Activated CD8-positive, alpha-beta T cell treated with anti-CD3 and anti-CD28 coated beads, Interleukin-2, amount 10 ng/mL, durations not matched to agents 7 days and 5 days (primary cell): ENCODE measurements at places on chromosomes 5 and 9. TPM values are rescaled to one million over a fixed set of nuclear protein-coding genes. Genes with fewer than 3 reads are reported as not detected.
A peak's percentile ranks its signal among the peaks of the same experiment; 100 is the strongest.

GRCh38 chr5:3025392-3025791 lies 273.9 kb upstream of the IRX2 start:
- H3K27me3 ChIP-seq = no peaks in the 10 kb centered on the region
- no peak overlapping the region for H3K27ac ChIP-seq
- no peaks in the 10 kb centered on the region for H3K36me3 ChIP-seq
- no peak for DNase-seq
- no peak overlapping the region for H3K4me3 ChIP-seq

- no peak overlapping the region for H3K4me3 ChIP-seq
- H3K27me3 ChIP-seq = no peaks in the 10 kb centered on the region
- no peak for DNase-seq
- no peaks in the 10 kb centered on the region for H3K4me1 ChIP-seq
- H3K36me3 ChIP-seq = no peaks in the 10 kb centered on the region
- H3K27ac ChIP-seq = no peak overlapping the region
Observed at GRCh38 chr9:30235068-30235467, 2149.4 kb upstream of the ACO1 start.

- DNase-seq = no peak
- H3K36me3 ChIP-seq = peaks cover 40% of the 10 kb centered on the region
- H3K4me1 ChIP-seq = peaks cover 45% of the 10 kb centered on the region
- H3K27ac ChIP-seq = peak overlapping the region; percentile 13
Observed at GRCh38 chr5:175697846-175698245, 40.0 kb downstream of the HRH2 start.

- H3K4me1 ChIP-seq = no peaks in the 10 kb centered on the region
- no peaks in the 10 kb centered on the region for H3K27me3 ChIP-seq
- H3K36me3 ChIP-seq = no peaks in the 10 kb centered on the region
- H3K27ac ChIP-seq = no peak overlapping the region
- DNase-seq = no peak
- no peak overlapping the region for H3K4me3 ChIP-seq
Observed at GRCh38 chr5:60340965-60341471, 358.9 kb downstream of the DEPDC1B start.

DNA sequence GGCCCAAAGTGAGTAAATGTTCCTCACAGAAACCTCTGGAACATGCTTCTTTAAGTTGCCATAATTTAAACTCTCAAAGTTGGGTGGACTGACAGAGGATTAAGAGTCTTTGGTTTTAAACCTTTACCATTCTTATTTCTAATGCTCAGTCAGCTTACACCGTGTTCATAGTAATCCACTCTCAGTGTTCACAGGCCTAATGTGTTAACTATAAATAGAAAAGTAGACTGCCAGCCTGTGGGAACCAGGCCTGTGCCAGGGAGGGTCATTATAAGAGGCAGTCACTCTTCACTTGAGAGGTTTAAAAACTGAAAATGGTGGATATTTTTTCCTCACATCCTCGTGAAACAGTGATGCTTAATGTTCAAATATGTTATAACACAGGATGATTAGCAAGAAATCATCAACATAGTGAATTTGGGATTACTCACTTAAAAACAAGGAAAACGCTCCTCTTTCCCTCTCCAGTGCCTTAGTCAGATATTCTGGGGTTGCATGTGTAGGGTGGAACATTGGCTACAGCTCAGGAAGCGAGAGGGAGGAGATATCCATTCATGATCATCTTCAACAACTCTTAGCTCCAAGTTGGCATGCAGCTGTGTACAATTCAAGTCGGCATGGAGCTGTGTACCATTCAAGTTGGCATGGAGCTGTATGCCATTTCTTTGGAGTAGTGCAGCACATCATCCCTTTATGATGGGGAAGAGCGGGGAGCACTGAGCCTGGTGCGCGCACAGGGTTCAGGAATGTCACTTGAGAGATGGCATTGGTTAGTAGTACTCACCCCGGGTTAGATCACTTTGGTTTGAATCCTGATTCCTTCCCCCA lies 65.8 kb downstream of the KIAA1958 start:
- peaks cover 2% of the 10 kb centered on the region for H3K4me1 ChIP-seq
- H3K27me3 ChIP-seq = no peaks in the 10 kb centered on the region
- no peak for DNase-seq
- H3K36me3 ChIP-seq = peaks cover 3% of the 10 kb centered on the region

DNA sequence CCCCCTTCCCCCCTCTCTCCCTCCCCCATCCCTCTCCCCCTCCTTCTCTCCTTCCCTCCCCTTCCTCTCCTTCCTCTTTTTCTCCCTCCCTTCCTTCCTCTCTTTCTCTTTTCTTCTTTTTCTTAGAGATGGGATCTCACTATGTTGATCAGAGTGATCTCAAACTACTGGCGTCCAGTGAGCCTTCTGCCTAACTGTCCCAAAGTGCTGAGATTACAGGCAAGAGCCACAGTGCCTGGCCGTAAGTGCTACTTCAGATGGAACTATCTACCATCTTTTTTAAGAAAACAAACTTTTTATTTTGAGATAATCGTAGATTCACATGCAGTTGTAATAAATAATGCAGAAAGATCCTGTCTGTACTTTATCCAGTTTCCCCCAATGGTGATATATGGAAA lies 6.3 kb downstream of the RCL1 start:
- no peak overlapping the region for H3K27ac ChIP-seq
- DNase-seq = no peak
- H3K4me3 ChIP-seq = no peak overlapping the region
- H3K27me3 ChIP-seq = no peaks in the 10 kb centered on the region
- H3K36me3 ChIP-seq = peaks cover 12% of the 10 kb centered on the region

DNA sequence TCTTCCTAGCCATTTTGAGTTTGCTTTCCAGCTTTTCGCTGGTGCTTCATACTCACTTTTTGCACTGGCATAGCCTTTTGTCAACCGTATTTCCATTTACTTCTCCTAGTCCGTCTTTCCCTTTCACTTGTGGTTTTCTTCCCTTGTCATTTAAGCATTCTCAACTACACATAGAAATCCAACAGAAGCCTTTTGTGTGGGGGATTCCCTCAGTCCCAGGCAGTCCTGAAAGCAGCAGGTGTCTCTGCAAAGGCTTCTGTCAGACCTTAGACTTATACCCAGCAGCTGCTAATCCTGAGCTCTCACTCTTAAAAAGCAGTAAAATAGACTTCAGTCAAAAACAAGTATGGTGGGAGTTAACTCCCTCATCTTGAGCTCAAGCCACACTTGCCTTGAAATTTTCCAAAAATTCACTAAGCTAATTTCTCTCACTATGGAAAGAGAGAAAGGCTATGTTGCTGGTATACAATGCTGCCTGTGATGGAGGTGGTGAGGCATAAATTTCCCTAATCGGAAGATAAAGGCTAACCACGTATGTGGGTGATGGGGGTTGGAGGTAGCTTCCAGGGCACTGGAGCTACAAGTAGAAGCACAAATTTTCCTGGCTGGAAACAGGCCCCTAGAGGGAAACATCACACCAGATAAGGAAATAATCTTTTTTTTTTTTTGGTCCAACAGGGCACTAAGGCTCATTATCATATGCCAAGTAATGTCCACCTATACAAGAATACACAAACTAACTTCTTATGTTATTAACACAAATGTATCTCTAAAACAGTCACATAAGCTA lies 34.8 kb upstream of the IFNK start:
- H3K4me1 ChIP-seq = peaks cover 28% of the 10 kb centered on the region
- peaks cover 10% of the 10 kb centered on the region for H3K36me3 ChIP-seq
- H3K27ac ChIP-seq = no peak overlapping the region
- DNase-seq = no peak
- H3K27me3 ChIP-seq = no peaks in the 10 kb centered on the region
- no peak overlapping the region for H3K4me3 ChIP-seq

GRCh38 chr9:27671636-27672035 lies 98.4 kb upstream of the C9orf72 start:
- H3K27ac ChIP-seq = no peak overlapping the region
- H3K4me3 ChIP-seq = no peak overlapping the region
- no peak for DNase-seq
- H3K36me3 ChIP-seq = no peaks in the 10 kb centered on the region
- H3K27me3 ChIP-seq = peaks cover 4% of the 10 kb centered on the region

DNA sequence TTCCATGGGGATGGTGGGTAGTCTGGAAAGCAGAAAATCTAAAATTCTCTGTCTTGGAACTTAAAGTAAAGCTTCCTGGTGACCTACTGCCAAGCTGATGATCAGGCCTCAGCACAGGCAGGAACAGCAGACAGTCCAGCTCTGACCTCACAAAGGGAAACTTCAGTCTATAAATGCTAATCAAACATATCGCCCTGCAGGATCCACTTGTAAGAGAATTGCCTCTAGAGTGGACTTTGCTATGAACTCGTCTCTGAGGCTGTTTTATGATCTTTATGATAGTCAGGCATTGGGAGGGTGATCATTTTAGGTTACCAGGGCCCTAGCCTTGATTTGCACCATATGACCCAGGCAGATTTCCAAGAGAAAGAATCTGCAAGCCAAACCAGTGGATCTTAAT lies 67.6 kb upstream of the SELENOP start:
- DNase-seq = no peak
- H3K4me1 ChIP-seq = peaks cover 9% of the 10 kb centered on the region
- H3K4me3 ChIP-seq = no peak overlapping the region
- no peaks in the 10 kb centered on the region for H3K27me3 ChIP-seq

DNA sequence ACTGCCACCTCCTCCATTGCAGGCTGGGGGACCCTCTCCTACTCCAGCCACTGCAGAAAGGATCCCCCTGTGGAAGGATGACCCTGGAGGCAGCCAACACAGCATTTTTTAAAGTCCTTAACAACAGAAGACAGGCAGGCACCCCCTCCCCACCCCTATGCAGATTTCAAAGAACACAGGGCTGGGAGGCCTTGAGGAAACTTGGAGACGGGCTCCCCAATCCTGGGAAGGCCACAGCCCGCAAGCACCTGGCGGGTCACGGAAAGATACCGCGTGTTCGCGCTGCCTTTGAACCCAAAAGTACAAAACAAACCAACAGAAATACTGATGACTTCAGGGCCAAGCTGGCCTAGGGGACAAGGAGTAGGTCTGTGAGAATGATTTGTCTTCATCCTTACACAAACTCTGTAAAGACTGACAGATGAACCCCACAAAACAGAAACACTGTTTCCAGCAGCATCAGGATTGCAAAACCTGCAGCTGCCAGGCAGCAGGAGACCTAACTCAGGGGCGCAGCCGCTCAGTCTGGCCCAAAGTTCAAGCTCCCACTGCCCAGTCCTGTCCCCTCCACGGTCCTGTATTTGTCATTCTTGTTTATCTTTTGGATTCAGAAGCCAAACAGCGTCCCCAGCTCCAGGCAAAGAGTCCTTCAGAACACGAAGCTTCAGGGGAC lies 13.8 kb downstream of the VAV2 start:
- H3K4me1 ChIP-seq = no peaks in the 10 kb centered on the region
- no peak for DNase-seq
- no peaks in the 10 kb centered on the region for H3K36me3 ChIP-seq
- no peaks in the 10 kb centered on the region for H3K27me3 ChIP-seq
- no peak overlapping the region for H3K27ac ChIP-seq

GRCh38 chr9:6877671-6878161 lies 119.9 kb downstream of the KDM4C start:
- no peak overlapping the region for H3K27ac ChIP-seq
- no peaks in the 10 kb centered on the region for H3K27me3 ChIP-seq
- DNase-seq = no peak
- H3K4me1 ChIP-seq = peaks cover 10% of the 10 kb centered on the region
- H3K36me3 ChIP-seq = peaks cover 13% of the 10 kb centered on the region
- H3K4me3 ChIP-seq = no peak overlapping the region

- no peaks in the 10 kb centered on the region for H3K36me3 ChIP-seq
- H3K4me3 ChIP-seq = peak overlapping the region; percentile 16
- no peak overlapping the region for H3K27ac ChIP-seq
- peaks cover 17% of the 10 kb centered on the region for H3K4me1 ChIP-seq
- DNase-seq = no peak
Observed at GRCh38 chr5:61180886-61181285, 18.6 kb upstream of the SMIM15 start.

GRCh38 chr5:75933489-75933888 lies 149.7 kb upstream of the SV2C start:
- no peaks in the 10 kb centered on the region for H3K4me1 ChIP-seq
- DNase-seq = no peak
- no peak overlapping the region for H3K27ac ChIP-seq
- no peak overlapping the region for H3K4me3 ChIP-seq
- no peaks in the 10 kb centered on the region for H3K36me3 ChIP-seq

GRCh38 chr9:111559000-111559610 lies 34.1 kb downstream of the ZNF483 start:
- H3K36me3 ChIP-seq = no peaks in the 10 kb centered on the region
- no peaks in the 10 kb centered on the region for H3K27me3 ChIP-seq
- H3K4me3 ChIP-seq = no peak overlapping the region
- H3K4me1 ChIP-seq = no peaks in the 10 kb centered on the region

DNA sequence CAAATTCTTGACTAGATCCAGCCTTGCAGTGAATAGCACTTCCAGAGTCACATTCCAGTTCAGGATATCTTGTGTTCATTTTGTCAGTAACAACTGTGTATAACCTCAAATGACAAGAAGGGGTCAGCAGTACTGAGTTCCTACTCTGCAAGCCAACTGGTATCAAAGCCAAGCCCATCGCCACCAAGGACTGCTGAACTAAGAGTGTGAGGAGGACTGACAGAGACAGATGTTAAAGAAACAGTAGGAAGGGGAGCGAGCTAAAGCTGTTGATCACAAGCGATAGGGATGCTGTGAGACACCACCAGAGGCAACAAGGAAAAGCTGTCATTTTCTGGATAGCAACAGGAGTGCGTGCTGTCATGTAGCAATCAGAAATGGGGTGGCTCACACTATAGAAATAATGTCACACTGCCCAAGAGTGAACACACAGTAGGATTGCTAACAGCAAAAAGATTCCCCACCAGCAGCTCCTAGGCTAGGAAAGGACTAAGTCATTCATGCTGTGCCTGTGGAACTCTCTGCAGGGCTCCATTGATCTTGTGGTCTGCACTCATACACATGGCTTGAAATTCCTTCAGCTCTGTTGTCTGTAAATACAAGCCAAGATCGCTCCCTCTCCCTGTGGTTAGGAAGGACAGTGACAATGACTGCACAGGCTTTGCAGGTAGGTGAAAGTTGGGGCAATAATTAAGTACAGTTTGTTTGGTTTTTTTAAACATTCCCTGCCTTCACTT lies 658.6 kb downstream of the NR2F1-AS1 start:
- H3K4me3 ChIP-seq = no peak overlapping the region
- no peaks in the 10 kb centered on the region for H3K36me3 ChIP-seq
- H3K27me3 ChIP-seq = no peaks in the 10 kb centered on the region
- no peaks in the 10 kb centered on the region for H3K4me1 ChIP-seq
- no peak for DNase-seq

The ACER2 gene
- total RNA-seq = 2.6 TPM

The PCDHA6 gene
- not detected for total RNA-seq

The SPINK4 gene
- total RNA-seq = not detected

The SLC1A1 gene
- total RNA-seq = not detected

The DAB2IP gene
- total RNA-seq = 0.08 TPM

The BTNL3 gene
- total RNA-seq = not detected

The SLC36A3 gene
- not detected for total RNA-seq

The SEMA6A gene
- total RNA-seq = not detected
